ENCODE measurements at places on chromosomes 6 and 20.
A peak's percentile ranks its signal among the peaks of the same experiment; 100 is the strongest.

- no peak for DNase-seq
These were observed 16.1 kb upstream of the CDH22 start for GRCh38 chr20:46324379-46324778.

- peak; percentile 80 for DNase-seq
These were observed 180.0 kb downstream of the TBXT start for GRCh38 chr6:165987483-165988301.

GRCh38 chr6:161815965-161816364 is 542.1 kb upstream of the AGPAT4 start:
- DNase-seq = no peak

DNA sequence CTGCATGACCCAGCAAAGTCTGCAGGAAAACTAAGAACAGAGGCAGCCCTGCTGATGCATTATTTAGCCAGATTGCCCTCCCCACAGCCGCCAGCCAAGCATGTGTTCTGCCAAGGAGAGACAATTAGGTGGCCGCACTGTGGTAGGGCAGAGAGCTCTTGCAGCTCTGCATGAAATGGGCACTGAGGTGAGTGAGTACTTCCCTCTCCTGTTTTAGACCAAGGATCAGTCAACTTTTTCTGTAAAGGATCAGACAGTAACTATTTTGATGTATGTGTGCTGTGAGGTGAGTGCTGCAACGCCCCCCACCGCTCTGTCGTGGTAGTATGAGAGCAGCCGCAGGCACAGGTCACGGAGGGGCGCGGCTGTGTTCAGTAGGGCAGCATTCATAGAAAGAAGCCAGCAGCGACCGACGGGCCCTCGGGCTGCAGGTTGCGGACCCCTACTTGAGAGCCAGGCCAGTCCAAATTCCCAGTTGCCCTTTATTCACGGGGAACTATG is 23.8 kb upstream of the FAM50B start:
- peak; percentile 59 for DNase-seq
